Bone marrow (tissue), 2 donors: ENCODE measurements at places on chromosomes 2 and 18.
A peak's percentile ranks its signal among the peaks of the same experiment; 100 is the strongest.

DNA sequence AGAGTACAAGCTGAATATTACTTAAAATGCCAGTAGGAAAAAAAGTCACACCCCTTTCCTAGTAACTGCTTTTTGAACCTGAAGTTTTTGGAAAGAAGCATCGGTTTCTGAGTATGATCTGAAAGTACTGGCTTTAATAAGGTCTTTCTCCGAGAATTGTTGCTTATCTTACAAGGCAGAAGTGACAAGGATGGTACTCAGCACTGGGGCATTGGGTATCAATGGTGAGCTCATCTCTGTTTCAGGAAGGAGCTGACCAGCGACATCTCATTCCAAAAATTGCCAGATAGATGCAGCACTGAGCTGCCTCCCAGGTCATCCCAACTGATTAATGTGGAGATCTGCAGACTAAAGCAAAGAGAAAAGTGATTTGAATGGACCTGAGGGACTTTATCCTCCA lies 85.4 kb downstream of the FMNL2 start:
- DNase-seq = no peak

DNA sequence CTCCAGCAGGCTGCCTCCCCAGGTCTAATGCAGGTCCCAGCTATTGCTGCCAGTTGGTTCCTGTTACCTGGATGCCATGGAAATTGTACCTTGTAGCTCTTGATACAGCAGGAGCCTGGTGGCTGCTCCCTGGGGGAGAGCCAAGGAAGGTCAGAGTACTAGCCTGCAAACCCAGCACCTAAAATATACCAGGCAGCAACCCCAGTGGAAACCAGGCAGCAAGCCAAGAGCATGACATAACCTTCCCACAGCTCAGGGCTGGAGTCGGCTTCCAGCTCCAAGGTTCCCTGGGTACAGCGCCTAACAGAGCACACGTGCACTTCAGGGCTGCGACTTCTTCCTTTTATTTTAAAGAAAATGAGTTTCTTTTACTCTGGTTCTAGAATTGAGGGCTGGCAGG lies 30.3 kb downstream of the TNP1 start:
- no peak for DNase-seq

DNA sequence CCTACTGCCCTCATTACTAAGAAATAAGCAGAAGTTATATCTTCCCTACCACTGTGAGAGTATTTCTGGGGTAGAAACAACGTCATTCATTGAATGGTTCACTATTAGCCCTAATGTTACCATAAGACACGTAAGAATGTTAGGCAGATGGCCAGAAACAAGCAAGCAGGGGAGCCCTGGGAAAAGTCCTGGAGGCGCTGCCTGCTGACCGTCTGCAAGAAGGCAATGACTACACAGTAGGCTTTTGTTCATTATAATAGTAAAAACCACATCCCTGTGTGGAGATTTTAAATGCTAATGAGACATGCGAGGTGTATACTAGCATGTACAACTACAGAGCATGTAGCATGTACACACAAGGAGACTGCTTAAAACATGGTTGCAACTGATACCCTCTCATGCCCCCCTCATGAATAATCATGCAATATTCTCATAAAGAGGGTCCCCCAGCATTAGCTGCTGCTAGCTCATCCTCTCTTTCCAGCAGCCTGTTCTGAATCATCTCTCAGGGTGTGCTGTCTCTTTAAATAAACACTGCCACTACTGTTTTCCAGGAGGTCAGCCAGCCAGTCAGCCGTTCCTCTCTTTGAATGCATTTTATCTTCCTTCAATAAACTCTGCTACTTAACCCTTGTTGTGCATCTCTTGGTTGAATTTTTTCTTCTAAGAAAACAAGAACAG lies 23.6 kb downstream of the SUCLG1 start:
- DNase-seq = no peak

DNA sequence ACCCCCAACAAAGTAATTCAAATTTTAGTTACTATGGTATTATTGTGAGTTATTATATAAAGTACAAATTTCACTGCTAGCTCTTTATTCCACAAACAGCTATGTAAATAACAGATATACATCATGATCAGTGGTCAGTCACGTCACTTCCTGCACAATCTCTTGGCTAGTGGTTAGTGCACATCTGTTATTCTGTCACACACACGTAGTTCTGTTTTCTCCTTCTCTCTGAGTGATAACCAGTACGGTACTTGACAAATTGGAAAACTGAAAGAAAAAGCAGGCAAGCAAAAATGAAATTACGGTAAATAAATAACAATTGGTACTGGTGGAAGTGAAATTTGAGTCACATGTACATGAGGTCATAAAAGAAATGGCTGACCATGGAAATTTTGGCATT lies 728.7 kb downstream of the CCDC85A start:
- no peak for DNase-seq

DNA sequence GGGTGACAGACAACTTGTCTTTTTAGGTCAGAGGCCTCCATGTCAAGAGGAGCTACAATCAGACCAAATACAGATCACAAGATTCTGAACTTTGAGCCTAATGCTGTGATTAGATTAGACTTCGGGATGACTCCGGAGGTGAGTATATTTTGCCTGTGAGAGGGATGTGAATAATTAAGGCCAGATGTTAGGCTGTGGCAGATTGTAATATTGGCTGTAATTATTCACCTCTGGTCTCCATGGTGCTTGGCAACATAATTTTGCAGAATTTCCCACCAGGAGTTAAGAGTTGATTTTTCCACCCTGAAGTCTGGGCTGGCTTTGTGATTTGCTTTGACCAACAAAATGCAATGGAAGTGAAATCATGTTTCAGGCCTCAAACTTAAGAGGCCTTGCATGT lies 108.2 kb upstream of the CWC22 start:
- no peak for DNase-seq

DNA sequence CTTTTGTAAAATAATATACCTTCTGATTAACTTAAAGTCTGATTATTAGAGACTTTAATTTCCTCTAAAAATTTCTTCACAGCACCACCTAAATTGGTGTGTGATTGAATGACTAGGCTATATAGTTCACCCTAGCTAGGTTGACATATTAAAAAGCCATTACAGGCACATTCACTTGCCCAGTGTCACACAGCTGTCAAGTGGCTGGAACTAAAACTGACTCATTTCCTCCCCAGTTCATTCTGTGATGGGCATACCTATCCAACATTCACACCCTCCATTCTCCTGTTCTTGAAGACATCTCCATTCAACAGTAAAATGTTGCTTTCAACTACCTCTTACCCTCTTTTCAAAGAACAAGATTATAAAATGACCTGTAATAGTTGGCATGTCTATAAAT lies 334.5 kb downstream of the ARHGAP15 start:
- peak; percentile 33 for DNase-seq

- DNase-seq = no peak
Measured at GRCh38 chr2:220783671-220784070, 788.4 kb downstream of the EPHA4 start.

GRCh38 chr2:32711219-32711618 lies 83.4 kb downstream of the TTC27 start:
- DNase-seq = no peak

DNA sequence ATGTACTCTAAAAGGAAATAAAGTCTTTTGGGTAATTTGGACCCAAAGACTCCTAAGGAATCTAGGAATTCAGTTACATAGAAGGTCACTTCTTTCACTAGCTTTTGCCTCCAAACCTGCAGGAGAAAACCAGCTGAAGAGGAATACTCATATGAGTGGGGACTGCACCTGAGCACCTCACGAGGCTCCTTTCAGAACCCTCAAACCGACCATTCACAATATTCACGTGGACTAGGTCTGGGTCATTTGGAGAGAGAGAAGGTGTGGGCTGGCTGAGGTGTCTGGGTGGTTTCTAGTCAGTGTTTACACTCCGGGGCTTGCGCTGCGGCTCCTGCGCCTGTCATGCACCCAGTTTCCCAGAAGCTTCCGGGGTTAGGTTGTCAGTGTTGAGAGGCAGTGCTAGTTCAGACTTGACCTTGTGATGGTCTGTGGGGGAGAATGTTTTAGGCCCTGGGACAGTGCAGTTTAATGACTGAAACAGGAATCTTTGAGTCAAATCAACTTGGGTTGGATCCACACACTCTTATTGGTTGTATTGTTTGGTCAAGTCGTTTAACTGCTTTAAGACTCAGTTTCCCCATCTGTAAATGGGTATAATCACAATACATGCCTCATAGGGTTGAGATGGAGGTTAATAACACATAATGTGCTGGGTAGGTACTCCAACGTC lies 78.4 kb downstream of the LIMS1 start:
- no peak for DNase-seq

- DNase-seq = no peak
Measured at GRCh38 chr2:20649576-20649975, 1.3 kb downstream of the HS1BP3 start.

- DNase-seq = no peak
Measured at GRCh38 chr2:3377279-3377611, 373 bp downstream of the EIPR1 start.

DNA sequence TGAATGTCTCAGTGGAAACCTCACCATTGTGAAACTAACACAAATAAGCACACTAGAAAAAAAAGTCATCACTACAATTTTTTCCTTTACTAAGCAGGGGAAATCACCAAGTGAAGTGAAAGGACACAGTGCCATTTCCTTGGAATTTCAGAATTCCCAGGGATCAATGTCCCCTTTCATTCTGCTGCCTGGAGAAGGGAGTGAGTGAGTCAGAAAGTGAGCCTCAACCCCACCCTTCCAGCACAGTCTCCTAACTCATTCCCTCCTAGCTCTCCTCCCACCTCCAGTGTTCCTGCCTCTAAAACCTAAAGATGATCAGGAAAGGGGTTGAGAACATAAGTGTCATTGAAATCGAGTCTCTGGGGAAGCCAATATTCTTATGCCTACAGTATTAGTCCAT lies 608.5 kb downstream of the RNF144A start:
- DNase-seq = no peak

- DNase-seq = no peak
Measured at GRCh38 chr2:101985101-101985792, 6.5 kb upstream of the IL1R2 start.

- peak; percentile 56 for DNase-seq
Measured at GRCh38 chr2:60581433-60582282, 28.2 kb upstream of the BCL11A start.

DNA sequence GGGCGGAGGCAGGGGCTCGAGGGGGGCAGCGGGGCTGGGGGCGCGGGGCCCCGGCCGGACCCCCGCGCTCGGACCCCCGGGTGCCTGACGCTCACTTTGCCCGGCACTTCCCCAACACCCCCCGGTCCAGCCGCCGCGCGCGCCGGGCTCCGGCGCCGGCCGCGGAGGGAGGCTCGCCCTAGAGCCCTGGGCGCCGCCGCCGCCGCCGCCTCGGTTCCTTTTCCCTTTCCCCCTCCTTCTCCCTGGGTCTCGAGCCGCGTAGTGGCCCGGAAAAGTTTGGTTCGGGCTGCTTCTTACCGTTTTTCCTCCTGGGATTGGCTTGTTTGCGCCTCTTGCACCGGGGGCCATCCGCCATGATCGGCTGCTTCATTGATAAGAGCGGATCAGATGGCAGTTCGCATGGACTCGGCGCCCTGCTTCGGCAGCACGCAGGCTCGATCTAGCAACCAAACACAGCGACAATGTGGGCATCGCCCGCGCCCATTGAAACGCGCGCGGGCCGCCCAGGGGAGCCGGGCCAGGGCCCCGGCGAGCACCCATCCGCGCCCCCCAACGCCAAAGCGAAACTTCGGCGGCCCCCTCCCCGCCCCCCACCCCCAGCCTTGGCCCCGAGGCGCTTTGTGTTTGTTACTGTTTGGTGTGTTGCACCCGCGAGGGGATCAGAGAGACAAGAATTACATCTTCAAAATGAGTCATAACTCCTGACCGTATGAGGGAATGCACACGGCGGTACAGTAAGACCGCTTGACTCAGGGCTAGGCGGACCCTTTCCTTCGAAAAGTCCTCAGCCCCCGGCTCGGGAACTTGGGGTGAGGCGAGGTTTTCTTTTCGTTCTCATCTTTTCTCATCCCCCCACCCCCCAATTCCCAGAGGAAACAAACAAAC lies 2.7 kb downstream of the ZEB2 start:
- DNase-seq = peak; percentile 87

DNA sequence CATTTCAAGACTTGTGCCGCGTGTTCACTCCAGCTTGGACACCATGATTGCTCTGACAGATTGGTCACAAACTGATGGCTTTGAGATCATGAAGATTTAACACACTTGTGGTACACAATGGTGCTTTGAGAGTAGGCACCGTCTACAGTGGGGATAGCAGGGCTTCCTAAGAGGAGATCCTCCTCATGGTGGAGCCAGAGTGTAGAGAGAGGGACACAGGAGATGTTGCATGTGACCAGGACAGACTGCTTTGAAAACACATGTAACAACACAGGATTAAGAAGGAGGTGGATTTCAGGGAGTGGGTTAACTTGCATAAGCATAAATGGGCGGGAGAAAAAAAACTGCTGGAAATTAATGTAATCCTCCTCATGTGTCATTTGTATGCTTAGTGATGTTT lies 95.7 kb upstream of the LINC00305 start:
- DNase-seq = no peak

- DNase-seq = no peak
Measured at GRCh38 chr2:65782996-65783650, 350.7 kb upstream of the SPRED2 start.

DNA sequence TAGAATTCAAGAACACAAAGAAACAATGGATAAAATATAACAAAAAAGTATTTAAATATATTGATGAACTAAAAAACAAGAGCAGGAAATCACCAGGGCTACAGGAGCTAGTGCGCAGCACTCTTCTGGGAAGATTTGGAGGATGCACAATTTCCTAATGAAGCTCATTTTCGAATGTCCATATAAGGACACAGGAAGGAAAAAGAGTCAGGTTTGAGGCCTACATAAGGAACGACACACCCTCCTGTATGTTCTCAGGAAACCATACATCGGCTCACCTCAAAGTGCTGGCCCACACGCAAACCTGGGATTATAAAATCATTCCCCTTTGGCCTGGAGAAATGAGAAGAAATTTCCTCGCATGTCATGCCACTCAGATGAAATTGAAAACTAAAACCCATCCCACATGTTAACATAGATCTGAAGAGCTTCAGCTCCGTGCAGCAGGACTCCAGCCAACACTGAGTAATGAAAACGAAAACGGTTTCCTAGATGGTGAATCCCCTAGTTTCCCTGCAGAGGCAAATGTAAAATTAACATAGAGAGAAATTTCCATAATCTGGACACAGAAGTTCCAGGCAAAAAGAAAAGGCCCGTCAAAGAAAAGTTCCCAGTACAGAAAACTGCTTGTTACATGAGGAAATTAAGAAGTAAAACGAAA lies 825.8 kb downstream of the SOCS6 start:
- DNase-seq = no peak
